ENCODE measurements at places on chromosomes 2 and 18.

DNA sequence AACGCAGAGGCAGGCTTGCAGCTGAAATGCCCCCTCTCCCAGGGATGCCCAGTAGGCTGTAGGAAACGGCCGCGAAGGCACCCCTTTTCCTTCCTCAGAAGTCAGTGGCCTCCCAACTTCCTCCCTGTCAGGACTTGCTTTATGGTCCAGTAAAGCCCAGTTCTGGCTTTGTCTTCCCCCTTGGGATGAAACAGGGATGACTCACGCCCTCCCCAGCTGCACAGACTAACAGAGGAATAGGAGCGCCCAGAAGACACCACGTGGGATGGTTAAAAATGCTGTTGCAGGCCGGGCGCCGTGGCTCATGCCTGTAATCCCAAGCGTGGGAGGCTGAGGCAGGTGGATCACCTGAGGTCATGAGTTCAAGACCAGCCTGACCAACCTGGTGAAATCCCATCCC lies 6.9 kb downstream of the CREG2 start:
- no peak for DNase-seq

DNA sequence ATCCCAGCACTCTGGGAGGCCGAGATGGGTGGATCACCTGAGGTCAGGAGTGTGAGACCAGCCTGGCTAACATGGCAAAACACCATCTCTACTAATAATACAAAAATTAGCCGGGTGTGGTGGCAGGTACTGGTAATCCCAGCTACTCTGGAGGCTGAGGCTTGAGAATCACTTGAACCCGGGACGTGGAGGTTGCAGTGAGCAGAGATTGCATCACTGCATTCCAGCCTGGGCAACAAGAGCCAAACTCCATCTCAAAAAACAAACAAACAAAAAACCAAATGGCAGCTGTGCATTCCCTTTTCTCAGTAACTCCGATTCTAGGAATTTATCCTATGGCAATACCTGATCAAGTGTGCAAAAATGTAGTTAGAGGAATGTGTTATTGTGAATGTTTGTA lies 4.7 kb upstream of the GRHL1 start:
- no peak for DNase-seq

- DNase-seq: no peak
These were observed 9.5 kb upstream of the KLHL29 start for GRCh38 chr2:23375448-23375847.

DNA sequence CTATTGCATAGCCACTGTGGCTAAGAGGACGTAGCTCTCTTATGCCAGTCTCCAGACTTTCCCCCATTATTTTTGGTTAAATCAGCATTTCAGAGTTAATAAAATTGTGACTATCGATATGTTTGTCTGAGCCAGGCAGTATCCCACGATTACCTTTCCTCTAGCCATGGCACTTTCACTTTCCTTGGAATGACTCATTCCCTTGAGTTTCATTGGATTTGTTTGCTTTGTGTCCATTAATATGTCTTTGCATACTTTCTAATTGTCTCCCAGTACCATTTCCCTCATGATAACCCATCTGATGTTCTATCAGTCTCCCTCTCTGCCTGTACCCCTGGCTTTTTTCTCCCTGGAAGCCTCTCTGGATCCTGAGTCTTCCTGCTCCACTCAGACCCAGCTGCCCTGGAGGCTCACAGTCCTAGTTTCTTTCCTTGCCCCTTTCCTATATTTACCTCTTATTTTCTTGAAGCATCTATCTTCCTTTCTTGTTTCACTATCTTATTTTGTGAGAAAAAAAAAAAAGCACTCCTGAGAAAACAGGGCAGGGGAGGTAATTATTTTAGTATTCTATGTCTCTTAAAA lies 126.1 kb downstream of the MTX2 start:
- DNase-seq: no peak

DNA sequence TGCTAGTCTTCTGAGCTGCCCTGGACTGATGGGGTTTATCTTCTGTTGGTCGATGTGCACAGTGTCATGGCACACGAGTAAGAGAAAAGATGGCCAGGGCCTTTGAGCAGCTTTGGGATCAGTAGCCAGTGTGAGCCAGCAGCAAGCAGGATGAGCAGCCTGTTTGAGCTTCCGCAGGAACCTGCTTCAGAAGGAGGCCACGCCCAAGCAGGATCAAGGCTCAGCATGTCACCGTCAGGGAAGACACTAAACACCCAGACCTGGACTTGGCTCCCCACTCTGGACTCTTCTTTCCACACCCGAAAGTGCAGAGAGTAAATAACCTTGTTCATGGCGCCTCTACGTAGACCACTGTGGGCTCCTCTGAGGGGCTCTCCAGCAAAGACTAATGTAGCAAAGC lies 25.2 kb upstream of the ASB1 start:
- no peak for DNase-seq

GRCh38 chr2:69390471-69390870 lies 3.4 kb upstream of the GFPT1 start:
- DNase-seq: no peak

DNA sequence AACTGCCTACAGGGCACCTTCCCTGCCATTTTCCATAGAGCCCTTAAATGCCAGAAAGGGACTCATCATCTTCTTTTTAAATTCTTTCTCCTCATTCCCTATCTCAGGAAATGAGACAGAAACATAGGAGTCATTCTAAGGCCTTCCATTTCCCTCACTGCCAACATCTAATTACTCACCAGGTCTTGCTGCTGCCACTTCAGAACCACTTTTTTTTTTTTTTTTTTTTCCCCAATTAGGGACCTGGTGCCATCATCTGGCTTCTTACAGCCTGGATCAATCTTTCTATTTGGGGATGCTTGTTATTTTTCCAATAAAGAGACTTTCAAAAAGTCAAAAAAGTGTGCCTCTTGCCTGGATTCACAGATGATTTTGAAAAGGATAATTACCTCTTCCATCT lies 373.4 kb downstream of the LPIN1 start:
- DNase-seq: no peak

DNA sequence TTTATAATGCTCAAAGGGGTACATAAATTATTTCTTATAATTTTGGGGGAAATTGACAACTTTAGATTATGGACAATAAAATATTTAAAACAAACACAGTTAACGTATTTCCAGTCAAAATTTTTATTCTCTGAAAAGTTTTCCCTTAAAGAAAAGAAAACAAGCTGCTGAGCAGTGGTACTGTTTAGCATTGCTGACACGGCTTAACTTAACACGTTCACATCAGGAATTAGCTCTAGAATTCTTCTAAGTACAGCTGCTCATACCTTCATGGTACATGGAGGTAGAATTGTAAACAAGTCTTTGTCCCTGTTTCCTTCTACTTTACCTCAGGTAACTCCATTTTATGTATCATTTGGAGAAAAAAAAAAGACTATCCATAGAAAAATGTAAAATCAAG lies 2.0 kb downstream of the SLC38A11 start:
- no peak for DNase-seq

GRCh38 chr18:3610813-3611212 lies 160.8 kb downstream of the TGIF1 start:
- DNase-seq: no peak

DNA sequence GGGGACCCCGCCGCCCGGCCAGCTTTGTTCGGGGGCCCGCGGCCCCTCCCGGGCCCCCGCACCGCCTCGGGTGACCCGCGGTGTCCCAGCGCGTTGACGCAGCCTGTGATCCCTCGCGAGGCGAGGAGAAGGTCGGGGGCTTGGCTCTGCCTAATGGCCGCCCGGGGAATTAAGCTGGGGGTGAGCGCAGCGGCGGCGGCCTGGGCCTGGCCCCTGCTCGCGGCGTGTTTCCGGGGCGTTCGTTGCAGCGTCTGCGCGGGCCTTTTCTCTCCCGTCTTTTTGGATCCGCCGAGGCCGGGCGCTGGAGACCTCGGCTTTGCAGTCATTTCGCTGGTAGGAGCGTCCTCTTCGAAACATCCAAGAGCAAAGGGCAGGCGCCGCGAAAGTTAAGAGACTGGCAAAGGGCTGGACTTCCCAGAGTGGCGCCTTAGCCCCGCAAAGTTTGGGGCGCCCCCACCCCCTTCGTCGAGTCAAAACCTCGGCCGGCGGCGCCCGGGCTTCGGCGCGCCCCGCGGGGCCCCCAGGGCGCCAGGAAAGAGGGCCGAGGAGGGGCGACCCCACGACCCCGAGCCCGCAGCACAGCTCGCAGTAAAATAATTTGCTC lies 1.3 kb downstream of the SALL3 start:
- no peak for DNase-seq

- no peak for DNase-seq
These were observed 54.5 kb downstream of the LYPD1 start for GRCh38 chr2:132615329-132616085.

Data from CD4-positive, alpha-beta T cell treated with Interleukin-2 at 100 ng/mL for 4 hours (primary cell).